GM23338 (cell line): ENCODE measurements at places on chromosomes 16 and 17. TPM values are rescaled to one million over a fixed set of nuclear protein-coding genes. Genes with fewer than 3 reads are reported as not detected.

Gene PNMT
- polyA plus RNA-seq, result 2.5 and 4.4 TPM in 2 replicates

Gene CNTD1
- polyA plus RNA-seq, result 0.80 and 1.1 TPM in 2 replicates

Gene CCDC144A
- 5.5 and 13.9 TPM in 2 replicates for polyA plus RNA-seq

Gene CARHSP1
- 324 and 339 TPM in 2 replicates for polyA plus RNA-seq

Gene CACNG5
- polyA plus RNA-seq, result 1.8 and 2.7 TPM in 2 replicates

Gene TP53TG3
- not detected in 2 replicates for polyA plus RNA-seq

Gene EPN3
- 2.2 and 2.3 TPM in 2 replicates for polyA plus RNA-seq

Gene INCA1
- 1.1 and 1.3 TPM in 2 replicates for polyA plus RNA-seq

Gene IL17C
- 2.3 and 3.9 TPM in 2 replicates for polyA plus RNA-seq

Gene CAPNS2
- not detected in 2 replicates for polyA plus RNA-seq

Gene ERN2
- 0.73 and 0.97 TPM in 2 replicates for polyA plus RNA-seq

Gene KRT24
- not detected in 2 replicates for polyA plus RNA-seq

Gene ITGA2B
- polyA plus RNA-seq, result 7.8 and 13.9 TPM in 2 replicates

Gene KCNH6
- polyA plus RNA-seq, result 1.1 and 1.3 TPM in 2 replicates

Gene GAST
- not detected in 2 replicates for polyA plus RNA-seq

Gene SLC5A2
- 3.6 and 7.3 TPM in 2 replicates for polyA plus RNA-seq
